ENCODE measurements at places on chromosomes 2 and 18.

DNA sequence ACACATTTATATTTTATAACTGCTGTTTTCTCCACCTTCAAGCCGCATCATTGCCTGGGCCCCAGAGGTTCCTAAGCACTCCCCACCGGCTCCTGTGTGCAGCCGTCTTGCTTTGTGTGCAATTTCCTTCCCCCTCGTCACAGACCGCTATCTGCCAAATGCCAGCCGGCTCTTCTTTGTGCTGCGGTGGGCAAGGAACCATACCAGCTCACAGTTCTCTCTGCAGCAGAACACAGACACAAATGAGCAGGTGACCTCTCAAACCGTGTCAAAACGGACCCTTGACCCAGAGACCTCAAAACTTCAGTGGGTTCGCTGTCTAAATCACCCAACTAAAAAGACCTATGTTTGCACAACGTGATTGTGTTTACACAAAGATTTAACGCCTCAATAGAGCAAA lies 58.2 kb downstream of the KLF7 start:
- no peak for DNase-seq

- DNase-seq = no peak
Measured at GRCh38 chr2:233480490-233481202, 85.9 kb downstream of the USP40 start.

DNA sequence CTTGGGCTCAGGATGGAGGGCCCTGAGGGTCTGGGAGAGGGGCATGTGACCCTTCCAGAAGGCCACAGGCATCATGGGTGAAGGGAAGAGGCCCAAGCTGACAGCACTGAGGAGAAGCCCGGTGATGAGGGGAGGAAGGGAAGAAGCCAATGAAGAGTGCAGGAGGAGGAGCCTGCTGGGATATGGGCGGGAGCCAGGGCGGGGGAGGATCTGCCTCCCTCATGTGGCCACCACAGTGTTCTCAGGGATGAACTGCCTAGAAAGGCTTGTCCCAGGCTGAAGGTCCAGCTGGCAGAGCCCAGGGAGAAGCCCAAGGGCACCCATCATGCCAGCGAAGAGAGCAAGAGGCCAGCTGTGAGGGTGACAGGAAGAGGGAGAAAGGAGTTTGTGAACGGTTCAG lies 24.6 kb upstream of the PLB1 start:
- DNase-seq = no peak

- no peak for DNase-seq
Measured at GRCh38 chr2:210623506-210623905, 67.1 kb downstream of the CPS1 start.

DNA sequence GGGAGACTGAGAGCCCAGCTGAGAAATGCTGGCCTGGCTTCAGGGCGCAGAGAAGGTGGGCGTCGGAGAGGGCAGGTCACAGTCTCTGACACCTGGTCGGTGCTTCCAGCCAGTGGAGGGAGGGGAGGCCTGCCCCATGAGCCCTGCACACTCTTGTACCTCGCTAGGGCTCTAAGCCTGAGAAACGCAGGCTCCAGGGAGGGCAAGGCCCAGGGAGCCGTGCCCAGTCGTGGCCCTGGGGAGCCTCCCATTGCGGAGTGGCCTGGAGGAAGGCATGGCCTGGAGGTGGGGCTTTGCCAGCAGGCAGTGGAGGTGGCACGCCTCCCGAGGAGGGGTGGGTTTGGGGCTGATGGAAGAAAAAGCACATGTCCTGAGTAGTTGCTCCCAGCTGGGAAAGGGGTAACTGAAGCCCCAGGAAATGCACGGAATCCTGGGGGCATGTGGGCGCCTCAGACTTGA lies 39.0 kb downstream of the MTERF4 start:
- DNase-seq = no peak

- no peak for DNase-seq
Measured at GRCh38 chr2:233342301-233342700, 12.0 kb upstream of the DGKD start.

GRCh38 chr2:231357048-231357447 lies 38.5 kb upstream of the B3GNT7 start:
- no peak for DNase-seq

DNA sequence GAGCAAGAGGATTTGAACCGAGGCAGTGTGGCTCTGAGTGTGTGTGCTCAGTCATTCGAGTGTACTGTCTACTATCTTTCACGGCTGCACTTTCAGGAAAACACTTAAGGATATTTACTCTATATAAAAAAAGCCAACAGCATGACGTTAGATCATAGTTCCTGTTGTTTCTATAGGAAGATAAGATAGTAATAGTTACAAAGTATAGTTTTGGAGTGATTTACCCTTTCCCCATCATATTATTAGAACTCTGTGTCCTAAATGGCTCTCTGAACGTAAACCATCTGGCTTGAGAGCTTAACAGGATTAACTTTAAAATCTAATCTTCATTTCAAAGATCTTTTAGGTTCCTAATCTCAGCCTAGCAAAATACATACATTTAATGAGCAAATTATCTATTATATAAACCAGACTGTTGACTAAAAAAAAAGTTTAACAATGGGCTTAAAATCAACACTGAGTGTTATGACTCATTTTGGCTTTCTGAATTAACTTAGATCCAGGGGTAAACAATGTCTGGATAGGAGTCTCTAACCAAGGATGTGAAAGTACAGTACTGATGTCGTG lies 150.3 kb upstream of the DNMT3A start:
- no peak for DNase-seq

- no peak for DNase-seq
Measured at GRCh38 chr2:48961009-48961408, 193.3 kb downstream of the FSHR start.

GRCh38 chr2:179020156-179020750 lies 29.7 kb downstream of the CCDC141 start:
- no peak for DNase-seq

DNA sequence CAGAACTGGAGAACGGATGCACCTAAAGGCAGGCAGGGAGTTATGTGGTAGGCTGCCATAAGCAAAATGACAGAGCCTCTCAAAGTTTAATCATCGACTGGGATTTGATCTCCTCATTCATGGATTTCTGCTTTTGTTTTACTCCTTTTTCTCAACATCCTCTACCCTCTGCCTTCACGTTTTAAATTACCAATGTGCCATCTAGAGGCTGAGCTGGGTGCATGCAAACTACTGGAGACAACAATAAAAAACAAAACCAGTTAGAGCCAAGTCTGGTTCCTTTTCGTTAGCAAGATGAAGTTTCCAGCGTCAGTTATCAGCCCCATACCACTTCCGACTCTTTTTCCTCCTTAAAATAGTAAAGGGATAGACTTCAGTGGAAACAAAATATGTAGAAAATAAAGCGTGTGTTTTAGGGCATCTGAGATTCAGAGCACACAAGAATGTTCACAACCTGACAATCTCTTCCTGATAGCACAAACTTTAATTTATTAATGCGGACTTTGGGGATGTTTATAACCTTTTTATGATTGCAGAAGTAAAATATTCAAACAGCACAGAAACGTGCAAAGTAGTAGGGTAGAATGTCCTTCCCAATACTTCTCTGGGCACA lies 117.0 kb downstream of the LAMA1 start:
- no peak for DNase-seq

DNA sequence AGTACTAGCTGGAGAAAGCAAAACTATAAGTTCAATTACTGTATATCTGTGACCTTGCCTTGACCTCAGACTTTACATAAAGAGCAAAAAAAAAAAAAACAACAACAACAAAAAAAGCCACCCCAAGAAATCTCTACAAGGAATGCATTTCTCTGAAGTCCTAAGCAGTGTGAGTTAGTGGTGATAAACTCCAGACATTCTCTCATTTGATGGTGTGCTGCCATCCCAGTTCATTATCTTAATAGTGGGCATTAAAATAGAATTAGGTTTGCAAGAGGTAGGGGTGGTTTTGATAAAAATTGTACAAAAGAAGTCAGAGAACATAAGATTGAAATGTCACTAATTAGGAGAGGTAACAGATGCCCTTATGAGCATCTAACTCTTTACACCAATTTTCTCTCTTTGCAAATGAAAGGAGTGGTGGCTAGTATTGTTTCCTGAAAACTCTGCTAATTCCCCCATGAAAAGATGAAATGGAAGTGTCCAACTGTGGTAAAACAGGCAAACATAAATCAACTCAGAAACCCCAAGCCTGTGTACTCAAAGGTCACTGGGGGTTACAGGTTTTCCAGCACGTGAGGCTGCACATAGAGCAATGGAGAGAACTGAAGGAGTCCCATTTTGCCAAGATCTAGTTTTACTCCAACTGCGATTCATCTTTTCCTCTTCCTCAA lies 131.9 kb downstream of the MEIS1 start:
- DNase-seq = no peak

DNA sequence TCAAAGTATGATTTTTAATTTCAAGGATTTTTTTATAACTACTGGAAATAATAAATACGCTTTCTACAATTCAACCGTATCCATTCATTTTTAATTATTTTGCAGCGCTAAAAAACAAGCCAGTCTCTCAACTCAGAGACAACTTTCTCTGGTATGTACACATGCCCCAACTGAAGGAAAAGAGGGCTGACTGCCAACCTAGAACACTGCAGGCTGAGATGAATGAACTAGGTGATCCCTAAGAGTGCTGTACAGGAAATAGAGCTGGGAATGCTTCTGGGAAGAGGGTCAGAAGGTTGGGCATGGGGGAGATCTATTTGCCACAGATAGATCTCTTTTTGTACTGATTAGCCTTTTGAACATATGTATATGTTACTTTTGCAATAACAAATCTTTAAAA lies 460.1 kb downstream of the NR4A2 start:
- no peak for DNase-seq

- no peak for DNase-seq
Measured at GRCh38 chr2:85308896-85309555, 18.8 kb downstream of the TGOLN2 start.

GRCh38 chr2:215848146-215848545 lies 165.2 kb downstream of the MREG start:
- no peak for DNase-seq

- DNase-seq = no peak
Measured at GRCh38 chr2:120546048-120546864, 189.4 kb upstream of the GLI2 start.

GRCh38 chr2:53289309-53290006 lies 478.1 kb upstream of the CHAC2 start:
- no peak for DNase-seq

DNA sequence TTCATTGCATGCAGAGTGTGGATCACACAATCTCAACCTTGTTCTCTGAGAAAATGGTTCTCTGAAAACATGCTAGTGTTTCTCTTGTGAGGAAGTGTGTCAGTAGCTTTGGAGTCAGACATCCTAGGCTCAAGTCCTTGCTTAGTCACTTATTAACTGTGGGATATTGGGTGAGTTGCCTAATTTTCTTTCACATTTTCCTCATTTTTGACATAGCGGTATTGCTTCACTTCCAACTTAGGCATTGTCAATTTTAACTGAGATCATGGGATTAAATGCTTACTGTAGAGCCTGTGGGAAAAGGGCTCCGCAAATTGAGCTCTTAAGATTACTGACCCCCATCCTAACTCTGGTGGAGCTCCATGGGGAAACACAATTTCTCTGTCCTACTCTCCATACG lies 622.2 kb downstream of the CNTNAP5 start:
- no peak for DNase-seq

- DNase-seq = no peak
Measured at GRCh38 chr2:148554459-148555247, 89.9 kb upstream of the EPC2 start.

Data from activated naive CD4-positive, alpha-beta T cell treated with Interleukin-2 at 50 U/mL for 16 hours (primary cell).